MM.1S (cell line): ENCODE measurements at places on chromosomes 1 and 21.
A peak's percentile ranks its signal among the peaks of the same experiment; 100 is the strongest.

DNA sequence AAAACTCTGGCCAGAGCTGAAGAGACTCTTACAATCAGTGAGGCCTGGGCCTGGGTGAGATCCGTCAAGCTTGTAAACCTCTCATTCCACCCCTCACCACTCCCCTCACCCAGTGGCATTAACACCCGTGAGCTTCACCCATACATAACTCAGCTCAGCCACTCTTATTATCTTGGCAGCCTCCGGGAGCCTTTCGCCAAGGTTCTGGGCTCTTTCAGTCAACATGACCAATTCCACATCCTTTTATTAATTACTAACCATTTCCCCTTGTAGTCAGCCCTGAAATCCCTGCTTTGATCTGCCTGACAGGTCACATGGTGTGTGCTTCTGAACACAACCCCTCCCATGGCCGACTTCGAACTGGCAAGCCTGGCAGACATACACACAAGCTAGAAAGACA lies 134.8 kb downstream of the SETD4 start:
- no peak for DNase-seq

DNA sequence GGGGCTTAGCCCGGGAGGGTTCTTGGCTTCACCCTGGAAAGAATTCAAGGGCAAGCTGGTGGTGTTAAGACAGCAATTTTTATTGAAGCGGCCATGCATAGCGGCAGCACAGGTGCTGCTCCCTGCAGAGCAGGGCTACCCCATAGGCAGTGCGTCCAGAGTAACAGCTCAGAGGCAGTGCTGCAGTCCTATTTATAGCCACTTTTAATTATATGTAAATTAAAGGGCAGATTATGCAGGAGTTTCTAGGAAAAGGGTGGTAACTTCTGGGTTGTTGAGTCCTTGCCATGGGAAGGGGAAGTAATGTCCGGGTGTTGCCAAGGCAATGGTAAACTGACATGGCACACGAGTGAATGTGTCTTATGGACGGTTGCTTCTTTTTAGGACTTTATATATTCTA lies 57.0 kb downstream of the VPS26C start:
- no peak for DNase-seq

GRCh38 chr21:44931501-44932407 lies 8.1 kb upstream of the SLX9 start:
- no peak for DNase-seq

- DNase-seq = no peak
Measured at GRCh38 chr1:221626041-221626440, 115.8 kb downstream of the DUSP10 start.

DNA sequence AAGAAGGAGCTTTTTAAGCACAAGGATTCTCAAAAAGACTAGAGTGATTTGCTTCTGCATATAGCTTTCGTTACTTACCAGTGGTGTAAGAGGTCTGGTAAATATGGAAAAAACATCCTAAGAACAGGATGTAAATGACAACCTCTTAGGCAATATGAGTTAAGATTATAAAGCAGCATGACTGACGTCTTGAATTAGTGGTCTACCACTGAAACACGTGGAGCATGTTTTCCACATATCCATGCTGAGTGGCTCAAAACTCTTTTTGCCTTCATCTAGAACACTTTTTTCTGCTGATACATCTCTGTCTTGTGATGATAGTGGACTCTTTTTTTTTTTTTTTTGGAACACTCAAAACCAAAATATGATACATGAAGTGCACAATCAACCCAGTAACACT lies 44.6 kb downstream of the RCAN1 start:
- no peak for DNase-seq

GRCh38 chr1:2946999-2947690 lies 74.1 kb upstream of the ACTRT2 start:
- no peak for DNase-seq

DNA sequence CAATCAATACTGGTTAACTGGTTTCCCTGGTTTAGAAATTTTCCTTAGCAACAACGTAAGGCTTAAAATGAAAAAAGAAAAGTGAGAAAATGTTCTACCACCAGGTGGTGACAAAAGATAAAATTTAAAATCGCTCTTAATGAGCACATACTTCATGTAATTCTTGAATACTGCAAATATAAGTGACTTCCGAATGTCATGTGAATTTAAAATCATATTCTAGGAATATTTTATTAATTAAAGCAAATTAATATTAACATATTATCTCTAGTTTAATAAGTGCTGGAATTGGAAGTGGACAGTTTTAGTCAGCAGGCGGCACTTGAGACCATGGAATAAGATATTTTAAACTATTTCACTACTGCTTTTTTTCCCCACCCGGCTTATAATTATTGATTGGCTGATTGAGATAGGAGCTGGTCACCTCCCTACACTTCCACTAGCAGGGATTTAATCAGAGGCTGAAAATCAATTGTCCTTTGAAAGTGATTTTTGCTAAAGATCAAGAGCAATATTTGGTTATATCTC lies 5.0 kb upstream of the ADAMTS1 start:
- DNase-seq = peak; percentile 58

- DNase-seq = no peak
Measured at GRCh38 chr1:2968471-2968881, 52.8 kb upstream of the ACTRT2 start.

- DNase-seq = no peak
Measured at GRCh38 chr1:43981135-43981491, 2.1 kb downstream of the B4GALT2 start.

DNA sequence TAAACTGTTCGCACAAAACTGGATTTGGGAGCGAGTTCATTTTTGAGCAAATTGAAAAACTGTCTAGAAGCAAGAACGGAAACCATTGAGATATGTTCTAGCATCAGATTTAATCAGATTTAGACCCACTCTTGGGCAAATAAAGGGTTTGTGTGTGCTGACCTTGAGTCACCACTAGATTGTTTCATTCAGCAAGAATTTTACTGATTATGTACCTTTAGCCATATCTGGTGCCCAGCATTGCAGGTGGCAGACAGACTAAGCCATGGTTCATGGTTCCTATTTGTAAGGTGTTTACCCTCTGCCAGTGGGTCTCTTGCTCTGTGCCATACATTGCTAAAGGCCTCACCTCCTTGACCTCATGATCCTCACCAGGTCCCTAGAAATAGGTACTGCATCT lies 1.4 kb downstream of the NUDC start:
- no peak for DNase-seq

- DNase-seq = no peak
Measured at GRCh38 chr1:17045150-17045549, 8.7 kb downstream of the SDHB start.

GRCh38 chr1:208643005-208643597 lies 398.9 kb upstream of the PLXNA2 start:
- no peak for DNase-seq

DNA sequence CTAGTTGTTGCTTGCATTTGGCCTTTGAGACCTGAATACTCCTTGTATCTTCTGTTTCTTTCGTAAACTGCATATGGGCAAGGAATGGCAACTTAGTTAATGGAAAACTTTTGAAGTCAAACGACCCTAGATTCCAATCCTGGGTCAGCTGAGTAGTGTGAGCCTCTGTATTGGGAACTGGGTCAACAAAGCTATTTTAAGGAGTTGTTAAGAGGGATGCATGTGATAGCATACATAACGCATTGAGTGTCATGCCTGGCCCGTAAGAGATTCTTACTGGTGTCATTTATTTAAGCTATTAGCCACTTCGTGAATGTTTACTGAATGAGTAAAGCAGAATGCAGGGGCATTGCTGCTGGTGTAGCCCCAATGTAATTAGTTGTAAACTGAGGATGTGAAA lies 340.1 kb downstream of the PAPPA2 start:
- DNase-seq = no peak

DNA sequence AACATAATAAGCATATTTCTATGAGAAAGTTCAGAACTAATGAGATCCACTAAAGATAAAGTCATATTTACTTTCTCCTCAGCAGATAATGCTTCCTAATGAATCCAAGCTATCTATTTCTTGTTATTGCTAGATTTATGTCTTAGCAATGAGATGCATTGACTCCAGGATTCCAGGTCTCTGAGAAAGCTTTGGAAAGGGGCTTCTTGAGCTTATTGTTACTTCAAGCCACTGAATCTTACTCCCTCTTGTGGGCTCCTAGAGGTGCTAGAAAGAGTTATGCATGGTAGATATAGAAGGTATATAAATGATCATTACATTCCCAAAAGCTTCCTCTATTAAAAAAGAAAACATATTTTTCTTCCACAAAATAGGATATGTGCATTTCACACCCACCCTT lies 246.4 kb upstream of the ADAMTS5 start:
- no peak for DNase-seq

DNA sequence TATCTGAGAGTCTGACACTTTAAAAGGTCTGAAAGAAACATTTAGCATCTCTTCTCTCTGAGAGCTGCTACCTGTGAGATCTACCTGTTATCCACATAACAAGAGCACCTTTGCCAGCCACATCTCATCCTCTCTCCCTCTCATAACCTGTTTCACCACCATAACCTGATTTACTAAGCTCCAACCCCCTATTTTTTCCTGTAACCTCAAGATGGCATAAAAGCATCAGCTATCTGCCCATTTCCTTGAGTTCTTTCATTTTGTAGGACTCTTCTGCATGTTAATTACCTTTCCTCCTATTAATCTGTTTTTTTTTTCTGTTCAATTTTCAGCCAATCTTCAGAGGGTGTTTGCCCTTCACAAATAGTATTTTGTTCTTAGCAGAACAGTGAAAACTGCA lies 136.5 kb upstream of the KCNK1 start:
- no peak for DNase-seq

DNA sequence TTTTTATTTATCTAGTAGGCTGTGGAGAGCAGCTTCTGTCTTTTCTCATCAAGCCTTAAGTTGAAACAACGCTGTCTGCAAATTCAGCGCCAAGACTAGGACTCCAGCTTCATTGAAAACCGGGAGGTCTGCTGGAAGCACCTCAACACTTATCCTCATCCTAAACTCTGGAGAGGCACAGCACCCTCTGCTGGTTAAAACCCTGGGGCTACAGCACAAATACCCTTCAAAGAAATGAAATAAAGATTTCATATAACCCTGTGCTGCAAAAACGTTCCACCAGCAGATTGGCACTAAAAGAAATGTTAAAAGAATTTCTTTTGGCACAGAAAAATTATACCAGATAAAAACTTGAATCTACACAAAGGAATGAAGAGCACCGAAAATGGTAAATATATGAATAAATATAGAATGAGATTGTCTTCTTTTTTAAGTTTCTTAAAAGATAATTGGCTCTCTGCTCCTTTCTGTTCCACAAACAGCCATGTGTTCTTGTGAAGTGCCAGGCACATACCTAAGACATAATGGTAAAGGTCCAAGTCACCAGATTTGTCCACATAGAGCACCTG lies 227.7 kb upstream of the SAMSN1 start:
- DNase-seq = peak; percentile 69

DNA sequence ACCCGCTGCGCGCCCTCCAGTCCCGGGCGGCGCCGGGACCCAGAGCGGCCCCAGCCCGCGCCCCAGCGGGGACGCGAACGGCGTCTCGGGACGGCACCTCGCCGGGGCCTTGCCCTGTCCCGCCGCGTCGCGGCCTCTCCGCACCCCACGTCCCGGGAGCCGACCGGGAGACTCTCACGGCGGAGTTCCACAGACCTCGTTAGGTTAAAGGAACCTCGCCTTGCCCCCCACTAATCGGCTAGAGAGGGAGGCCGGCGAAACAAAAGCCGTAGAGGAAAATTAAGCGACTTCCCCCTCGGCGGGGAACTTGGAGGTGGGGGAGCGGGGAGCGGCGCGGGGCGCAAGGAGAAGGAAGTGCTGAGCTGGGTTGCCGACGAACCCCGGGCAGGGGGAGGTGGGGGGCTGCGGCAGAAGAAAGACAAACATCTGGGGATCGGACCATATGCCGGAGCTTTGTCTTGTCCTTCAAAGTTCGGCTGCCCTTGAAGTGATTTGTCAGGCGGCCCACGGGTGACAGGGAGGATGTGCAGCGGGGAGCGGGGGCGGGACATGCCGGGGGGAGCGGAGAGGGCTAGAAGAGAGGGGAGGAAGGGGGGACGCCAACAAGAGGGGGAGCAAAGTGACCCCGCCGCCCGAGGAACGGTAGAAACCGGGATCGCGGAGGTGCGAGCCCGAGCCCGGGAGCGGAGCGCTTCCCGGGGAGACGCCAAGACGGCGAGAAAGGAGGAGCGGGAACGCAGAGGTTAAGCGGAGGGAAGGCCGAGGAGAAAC lies 120.0 kb upstream of the RRP15 start:
- DNase-seq = peak; percentile 62

- DNase-seq = no peak
Measured at GRCh38 chr1:87560601-87561360, 232.1 kb downstream of the LMO4 start.

GRCh38 chr1:233060461-233060994 lies 110.1 kb downstream of the NTPCR start:
- no peak for DNase-seq

DNA sequence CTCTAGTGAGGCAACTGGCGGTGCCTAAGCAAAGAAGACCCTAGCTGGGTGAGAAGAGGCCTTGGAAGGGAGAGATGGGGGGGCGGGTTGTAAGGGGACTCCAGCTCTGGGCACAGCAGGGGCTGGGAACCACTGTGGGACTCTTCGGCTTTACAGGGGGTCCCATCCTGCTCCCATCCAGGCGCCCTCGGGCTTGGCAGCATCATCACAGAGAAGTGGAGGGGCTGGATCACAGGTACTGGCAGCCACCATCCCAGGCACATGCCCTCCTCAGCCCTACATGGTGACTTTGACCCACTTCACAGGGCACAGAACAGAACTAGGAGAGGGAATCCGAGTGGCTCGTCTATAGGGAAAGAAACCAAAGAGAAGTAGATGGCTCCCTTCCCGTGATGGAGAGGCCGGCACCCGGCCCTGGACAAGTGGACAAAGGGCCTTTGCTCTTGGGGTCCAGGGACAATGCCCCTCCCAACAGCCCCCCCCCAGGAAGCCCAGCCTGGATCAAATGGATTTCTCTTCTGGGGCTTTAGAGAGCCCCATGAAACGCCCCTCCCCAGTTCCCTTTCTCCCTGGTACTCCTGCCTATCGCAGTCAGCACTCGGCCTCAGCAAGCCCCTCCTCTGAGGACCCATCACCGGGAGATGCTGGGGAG lies 54.0 kb upstream of the ECE1 start:
- DNase-seq = no peak

- DNase-seq = peak; percentile 83
Measured at GRCh38 chr1:206766251-206766856, 4.2 kb upstream of the IL19 start.

DNA sequence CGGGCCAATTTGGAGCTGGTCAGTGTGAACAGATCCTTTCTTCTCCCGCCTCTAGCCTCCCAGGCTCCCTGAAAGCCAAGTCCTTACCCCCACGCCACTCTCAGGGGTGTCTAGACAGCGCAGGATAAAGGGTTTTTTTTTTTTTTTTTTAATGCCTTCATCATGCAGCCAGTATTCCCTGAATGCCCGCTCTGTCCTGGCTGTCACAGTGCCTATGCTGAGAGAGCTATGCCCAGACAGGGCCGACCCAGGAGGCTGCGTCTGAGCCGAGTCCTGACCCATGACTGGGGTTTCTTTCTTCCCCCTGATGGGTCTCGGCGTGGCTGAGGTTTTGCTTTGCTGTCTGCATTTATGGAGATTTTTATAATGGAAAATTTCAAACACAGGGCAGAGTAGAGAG lies 18.3 kb downstream of the SPSB1 start:
- DNase-seq = no peak
